ENCODE measurements at places on chromosomes 7 and 10.

DNA sequence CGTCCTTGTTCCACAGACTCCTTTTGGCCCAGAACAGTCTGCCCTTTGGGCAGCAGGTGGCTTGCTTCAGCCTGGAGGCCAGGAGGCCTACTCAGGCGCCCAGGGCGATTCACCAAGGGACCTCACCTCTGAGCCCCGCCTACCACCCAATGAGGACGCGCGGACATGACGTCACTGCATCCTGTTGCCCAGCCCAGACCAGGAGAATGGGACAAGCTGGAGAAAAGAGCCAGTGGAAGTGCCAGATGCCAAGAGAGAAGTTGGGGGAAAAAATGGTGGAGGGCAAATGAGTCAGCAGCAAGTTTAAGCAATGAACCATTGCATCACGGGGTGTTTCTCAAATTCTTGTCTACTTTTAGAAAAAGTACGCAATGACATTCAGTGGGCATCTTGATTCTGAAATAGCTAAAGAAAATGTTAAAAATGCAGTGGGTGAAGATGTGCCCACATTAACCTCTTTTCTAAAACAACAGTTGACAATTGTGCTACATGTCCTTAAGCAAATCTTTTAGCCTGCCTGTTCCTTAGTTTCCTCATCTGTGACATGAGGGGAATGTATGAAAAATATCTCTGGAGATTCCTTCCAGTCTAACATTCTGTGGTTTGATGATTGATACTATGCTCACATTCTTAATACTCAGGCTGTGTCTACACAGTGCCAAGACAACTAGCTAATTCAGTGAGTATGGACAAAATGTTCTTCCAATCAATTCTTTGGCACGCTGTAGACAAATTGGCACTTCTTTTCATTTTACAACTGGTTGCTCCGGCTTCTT is 23.9 kb upstream of the LEP start:
- DNase-seq: no peak

- DNase-seq: no peak
Observed at GRCh38 chr7:23410446-23411183, 59.7 kb downstream of the IGF2BP3 start.

- no peak for DNase-seq
Observed at GRCh38 chr7:30347226-30348082, 63.1 kb downstream of the ZNRF2 start.

- no peak for DNase-seq
Observed at GRCh38 chr7:27339478-27339877, 96.9 kb downstream of the EVX1 start.

DNA sequence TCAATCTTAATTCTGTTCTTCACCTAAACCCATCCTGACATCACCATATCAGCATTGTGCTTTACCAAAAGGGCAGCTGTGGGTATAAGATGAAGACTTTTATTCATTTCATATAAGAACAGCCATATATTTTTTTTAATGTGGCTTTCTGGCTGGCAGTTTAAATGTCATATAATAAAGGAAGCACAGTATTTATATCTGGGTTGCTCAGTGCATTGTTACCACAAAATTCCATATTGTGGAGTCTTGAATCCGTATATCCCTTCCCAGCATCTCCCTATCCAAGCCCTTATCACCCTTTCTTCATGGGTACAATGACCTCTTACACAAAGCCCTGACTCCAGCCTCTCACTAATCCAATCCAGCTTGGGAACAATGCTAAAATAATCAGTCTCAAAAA is 125.8 kb downstream of the RAPGEF5 start:
- DNase-seq: no peak

- no peak for DNase-seq
Observed at GRCh38 chr7:29394321-29394720, 169.3 kb upstream of the PRR15 start.

DNA sequence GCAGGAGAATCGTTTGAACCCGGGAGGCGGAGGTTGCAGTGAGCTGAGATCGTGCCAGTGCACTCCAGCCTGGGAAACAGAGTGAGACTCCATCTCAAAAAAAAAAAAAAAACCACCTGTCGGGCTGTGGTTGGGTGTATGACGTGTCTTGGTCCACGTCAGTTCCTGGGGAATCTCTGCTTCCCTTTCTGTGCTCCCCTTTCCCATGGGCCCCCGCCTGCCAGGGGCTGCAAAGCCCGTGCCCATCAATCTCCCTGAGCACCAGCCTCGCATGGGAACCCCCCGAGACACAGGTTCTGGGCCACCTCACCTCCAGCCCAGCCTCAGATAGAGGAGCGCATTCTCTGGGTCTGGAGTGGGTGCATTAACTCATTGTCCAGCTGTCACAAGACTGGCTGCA is 2.3 kb upstream of the SH2B2 start:
- DNase-seq: no peak

GRCh38 chr10:112768121-112768520 is 181.9 kb upstream of the TCF7L2 start:
- no peak for DNase-seq

DNA sequence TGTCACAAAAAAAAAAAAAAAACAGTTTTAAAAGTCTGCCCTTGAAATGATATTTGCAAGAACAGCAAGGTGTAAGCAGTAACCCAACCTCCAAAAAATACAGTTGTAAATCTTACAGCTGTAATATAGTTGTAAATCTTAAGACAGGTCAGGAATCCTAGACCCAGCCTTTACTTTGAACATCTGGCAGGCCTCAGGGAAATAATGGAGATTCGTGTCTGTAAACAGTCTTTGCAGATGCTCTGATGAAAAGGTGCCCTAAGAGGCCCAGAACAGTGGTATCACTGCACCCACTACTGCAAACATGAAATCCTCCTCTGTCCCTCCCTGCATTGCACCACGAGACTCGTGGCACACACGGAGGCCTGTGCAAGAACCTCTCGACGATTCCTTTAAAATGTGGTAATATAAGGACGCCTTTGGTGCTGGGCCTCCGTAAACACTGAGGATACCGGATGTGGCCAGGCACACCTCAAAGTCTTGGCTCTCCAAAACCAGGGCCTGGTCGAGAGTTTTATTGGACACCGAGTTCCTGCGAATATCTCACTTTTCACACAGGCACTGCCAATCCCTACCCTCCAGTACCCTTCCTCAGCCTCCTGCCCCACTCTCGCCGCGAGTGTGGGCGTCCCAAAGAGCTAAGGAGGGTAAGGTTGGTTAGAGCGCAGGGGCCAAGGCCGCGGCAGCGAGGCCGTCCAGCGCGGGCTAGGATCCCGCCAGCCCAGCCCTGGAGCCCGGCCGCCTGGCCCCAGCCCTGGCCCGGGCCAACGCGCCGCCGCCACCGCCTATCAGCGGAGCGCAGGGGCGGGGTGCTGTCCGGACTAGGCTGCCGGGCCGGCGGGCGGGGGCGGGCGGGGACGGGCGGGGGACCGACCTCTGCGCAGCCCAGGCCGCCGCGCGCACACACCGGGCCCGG is at the start of gene REEP3:
Gene REEP3, plus strand, starts transcription at position 902 of the 916 bp plus-strand sequence. CDS start 145 bp downstream, outside the sequence.
- DNase-seq: peak; percentile 0

DNA sequence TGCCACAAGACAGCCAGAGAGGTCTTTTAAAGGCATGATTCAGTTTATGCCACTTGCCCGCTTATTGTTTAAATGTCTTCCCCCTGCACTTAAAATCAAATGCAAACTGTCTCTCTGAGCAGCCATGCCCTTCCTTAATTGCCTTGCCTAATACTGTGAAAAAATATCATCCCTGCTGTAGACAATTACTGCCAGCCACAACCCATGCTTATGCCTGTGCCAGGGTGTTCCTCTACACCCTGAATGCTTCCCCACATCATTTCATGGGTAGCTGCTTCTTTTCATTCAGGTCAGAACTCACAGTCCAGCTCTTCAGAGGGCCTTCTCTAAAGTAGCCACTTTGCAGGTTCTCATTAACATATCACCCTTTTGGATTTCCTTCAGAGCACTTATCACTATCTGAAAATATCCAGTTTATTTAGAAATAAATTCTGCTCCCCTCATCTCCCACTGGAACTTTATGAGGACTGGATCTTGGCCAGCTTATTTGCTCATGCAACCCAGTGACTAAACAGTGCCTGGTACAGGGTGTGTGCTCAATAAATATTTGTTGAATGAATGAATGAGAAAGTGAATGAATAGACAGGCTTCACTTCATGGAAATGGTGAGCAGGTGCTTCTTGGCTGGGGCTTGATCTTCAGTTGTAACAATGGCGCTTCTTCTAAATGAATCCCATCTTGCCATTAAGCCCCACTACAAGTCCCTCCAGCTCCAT is 162.4 kb upstream of the MDFIC start:
- no peak for DNase-seq

DNA sequence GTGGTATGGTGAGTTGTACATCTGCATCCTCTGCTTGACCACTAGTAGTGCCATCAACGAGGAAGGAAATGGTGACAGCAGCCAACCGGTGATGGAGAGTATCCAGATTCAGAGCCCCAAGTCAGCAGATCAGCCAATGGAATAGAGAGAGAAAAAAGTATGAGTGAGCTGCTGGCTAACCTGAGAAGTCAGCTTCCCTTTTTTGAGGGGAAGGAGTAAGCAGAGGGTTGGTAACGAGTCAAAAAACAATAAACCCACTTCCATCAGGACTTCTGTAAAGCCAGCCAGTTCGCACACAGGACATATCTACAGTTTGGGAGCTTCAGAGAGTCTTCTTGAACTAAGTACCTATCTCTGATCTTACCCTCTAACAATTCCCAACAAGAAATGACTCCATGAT is 8.9 kb downstream of the SLC25A28 start:
- DNase-seq: no peak

Measured in activated CD8-positive, alpha-beta memory T cell treated with anti-CD3 and anti-CD28 coated beads for 4 hours (primary cell).